ENCODE measurements at places on chromosomes 2 and 18.

DNA sequence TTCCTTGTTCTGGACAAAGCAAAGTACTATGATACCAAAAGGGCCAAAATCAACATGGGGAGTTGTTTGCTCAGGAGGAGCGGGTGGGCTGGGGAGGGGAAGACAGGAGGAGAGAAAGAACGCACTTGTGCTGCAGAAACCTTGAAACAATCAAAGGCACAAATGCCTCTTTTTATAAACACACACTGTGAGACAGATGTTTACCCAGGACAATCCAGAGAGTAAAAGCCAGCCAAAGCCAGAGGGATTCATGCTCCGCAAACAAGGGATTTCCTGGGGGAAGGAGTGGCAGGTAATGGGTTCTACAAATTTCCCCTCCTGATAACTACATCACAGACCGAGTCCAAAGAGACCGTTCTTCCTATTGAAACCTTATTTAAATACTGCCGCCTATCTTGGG lies 323.5 kb upstream of the SKOR2 start:
- DNase-seq = no peak

DNA sequence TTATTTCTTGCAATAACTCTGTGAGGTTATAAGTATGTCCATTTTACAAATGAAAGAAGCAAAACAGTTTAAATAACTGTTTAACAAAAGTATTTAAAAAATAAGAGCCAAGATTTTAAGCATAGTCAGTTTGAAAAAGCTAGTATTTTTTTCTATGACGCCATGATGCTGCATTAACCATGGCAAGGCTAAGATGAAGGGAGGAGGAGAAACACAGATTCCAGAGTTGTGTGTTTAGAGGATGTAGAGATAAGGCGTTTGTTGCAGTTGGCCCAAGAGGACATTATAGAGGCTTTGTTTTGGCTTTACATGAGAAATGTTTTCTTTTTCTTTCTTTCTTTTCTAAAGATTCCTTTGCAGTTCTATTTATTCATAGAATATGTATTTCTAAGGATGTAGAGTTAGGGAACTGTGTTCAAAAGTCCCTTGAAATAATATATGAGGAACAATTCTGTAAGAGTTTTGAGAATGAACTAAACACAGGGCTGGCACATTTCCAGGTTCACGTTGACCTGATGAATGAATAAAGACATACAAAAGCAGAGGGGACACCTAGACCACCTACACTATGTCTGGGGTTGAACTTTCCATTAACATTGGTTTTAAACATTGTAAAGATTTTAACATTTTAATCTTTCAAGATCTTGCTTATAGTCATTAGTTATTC lies 244.2 kb downstream of the KCNS3 start:
- DNase-seq = no peak

DNA sequence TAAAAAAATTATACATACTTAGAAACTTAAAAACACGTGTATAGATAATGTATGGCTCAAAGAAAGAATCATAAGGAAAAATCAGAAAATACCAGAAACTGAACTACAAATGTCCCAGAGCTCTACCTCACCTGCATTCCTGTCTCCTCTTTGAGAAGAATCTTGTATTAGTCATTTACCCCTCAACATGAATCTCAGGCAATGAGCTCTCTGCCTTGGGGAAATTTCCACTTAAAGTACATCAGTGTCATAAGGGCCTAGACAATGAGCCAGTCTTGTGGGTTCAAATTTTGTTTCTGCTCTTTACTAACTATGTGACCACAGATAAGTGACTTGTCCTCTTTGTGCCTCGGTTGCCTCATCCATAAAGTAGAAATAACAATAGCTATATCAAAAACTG lies 40.1 kb downstream of the SCG2 start:
- no peak for DNase-seq

DNA sequence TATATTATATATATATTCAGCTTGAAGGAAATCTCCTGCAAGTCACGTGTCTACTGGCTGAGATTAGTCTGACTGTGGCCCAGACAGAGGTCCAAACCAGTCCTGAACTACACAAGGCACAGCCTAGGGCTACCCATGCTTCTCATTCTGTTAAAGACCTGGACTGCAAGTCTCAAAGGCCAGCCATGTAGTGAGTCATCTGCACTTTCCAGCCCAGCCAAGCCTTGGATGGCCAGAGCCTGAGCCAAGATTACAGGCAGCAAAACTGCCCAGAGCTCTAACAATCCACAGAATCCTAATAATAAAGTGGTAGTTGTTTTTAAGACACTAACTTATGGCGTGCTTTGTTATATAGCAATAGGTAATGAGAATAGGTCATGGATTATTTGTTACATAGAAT lies 259.6 kb downstream of the SS18 start:
- no peak for DNase-seq

DNA sequence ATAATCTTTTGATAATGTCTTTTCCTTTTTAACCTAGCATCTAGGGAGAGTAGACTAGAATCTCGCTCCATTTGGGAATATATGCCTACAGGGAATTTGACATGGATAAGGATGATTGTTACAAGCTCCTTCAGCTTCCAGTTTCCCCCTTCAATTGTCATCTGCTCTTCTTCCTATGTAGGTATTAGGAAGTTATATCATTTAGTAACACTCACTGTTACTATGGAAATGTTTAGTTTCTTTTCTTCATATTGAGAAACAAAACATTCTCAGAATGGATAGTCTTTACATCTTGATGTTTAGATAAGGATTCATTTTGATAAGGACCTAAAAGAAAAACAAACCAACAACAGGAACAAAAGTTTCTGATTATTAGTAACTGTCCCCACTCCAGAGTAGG lies 127.6 kb downstream of the PHLPP1 start:
- DNase-seq = no peak

- no peak for DNase-seq
Measured at GRCh38 chr2:123993728-123994323, 31.3 kb upstream of the CNTNAP5 start.

GRCh38 chr2:123179526-123179925 lies 845.6 kb upstream of the CNTNAP5 start:
- DNase-seq = no peak

Data from NCI-H774 (cell line).